ENCODE measurements at places on chromosomes 7 and 10.

- no peak for DNase-seq
These were observed 119.5 kb upstream of the UNC5B start for GRCh38 chr10:71092812-71093401.

DNA sequence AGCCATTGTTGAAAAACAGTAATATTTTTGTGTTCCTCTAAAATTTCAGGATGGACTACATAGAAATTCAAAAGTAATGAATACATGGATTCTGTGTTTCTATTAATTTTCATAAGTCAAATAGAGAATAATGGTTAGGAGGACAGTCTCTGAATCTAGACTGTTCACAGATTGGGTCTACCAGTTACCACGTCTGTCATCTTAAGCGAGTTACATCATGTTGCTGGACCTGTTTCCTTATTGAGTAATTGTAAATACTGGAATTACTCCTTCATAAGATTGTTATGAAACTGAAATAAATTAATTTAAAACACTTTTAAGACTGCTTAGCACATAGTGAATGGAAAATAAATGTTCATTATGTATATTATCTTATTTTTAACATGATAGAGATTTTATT is 172.3 kb downstream of the KCND2 start:
- no peak for DNase-seq

DNA sequence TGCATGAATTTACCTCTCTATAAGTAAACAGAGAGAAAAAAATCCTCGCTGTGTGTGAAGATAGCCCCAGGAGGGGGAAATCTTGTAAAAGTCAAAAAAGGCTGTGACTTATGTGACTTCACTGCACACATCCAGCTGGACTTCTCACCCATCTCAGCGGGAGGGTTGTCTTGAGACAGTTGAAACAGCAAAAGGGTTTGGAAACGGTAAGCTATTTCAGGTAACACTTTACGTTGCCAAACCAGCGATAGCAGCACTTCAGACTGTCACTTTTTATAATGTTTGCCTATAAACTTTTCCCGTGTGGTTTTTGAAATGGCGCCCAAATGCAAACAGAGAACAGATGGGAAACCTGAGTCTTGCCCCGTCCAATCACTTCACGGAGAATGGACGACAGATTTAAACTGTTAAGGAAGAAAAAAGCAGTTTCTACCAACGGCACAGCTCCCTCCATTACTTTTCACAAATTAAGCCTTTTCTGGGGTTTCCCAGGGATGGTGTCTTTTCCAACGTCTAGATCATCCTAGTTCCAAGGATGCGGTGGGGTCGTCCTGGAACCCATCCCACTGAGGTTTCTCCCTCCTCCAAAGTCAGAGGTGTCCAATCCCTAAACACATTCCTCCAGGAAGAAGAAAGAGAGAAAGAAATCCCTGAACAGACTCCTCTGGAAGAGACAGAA is 25.2 kb downstream of the FGFR2 start:
- DNase-seq, result no peak

- DNase-seq, result no peak
These were observed 32.7 kb downstream of the R3HCC1L start for GRCh38 chr10:98167191-98167590.

DNA sequence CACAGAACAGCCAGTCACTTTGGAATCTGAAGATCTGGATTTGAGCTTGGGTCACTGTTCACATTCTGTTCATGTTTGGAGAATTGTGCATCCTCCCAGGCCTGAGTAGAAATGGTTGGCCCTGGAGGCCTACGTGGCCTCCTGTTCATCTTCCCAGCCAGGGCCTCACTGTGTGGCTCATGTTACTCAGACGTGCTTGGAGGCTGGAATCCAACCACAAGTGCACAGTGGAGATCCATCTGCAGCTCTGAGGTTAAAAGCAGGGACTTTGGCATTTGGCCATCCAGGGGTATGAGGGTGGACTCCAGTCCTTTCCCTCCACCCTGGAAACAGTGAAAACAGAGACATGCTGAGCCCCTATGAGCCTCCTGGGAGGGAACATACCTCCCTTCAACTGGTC is 709.0 kb upstream of the IGFBP3 start:
- DNase-seq, result no peak

DNA sequence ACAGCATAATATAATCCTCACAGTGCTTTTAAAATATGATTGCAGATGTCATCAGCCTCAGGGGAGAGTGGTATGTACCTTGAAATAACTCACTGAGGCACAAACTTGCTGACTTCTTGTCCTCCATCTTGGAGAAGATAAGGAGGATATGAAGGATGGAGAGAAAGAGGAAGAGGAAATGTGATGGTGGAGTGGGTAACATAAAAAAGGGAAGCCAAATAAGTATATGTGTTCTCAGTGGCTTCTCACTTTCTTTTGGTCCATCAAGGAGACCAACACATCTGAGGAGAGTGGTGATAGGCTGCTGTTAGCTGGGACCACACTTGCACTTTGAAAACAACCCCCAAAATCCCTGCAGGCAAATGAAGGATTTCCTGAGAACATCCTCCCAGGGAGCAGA is 21.6 kb upstream of the ZNF37A start:
- no peak for DNase-seq

- DNase-seq, result no peak
These were observed 130.5 kb downstream of the CUX1 start for GRCh38 chr7:101947899-101948298.

- DNase-seq, result no peak
These were observed 224.8 kb downstream of the DNAJB9 start for GRCh38 chr7:108794466-108794865.

DNA sequence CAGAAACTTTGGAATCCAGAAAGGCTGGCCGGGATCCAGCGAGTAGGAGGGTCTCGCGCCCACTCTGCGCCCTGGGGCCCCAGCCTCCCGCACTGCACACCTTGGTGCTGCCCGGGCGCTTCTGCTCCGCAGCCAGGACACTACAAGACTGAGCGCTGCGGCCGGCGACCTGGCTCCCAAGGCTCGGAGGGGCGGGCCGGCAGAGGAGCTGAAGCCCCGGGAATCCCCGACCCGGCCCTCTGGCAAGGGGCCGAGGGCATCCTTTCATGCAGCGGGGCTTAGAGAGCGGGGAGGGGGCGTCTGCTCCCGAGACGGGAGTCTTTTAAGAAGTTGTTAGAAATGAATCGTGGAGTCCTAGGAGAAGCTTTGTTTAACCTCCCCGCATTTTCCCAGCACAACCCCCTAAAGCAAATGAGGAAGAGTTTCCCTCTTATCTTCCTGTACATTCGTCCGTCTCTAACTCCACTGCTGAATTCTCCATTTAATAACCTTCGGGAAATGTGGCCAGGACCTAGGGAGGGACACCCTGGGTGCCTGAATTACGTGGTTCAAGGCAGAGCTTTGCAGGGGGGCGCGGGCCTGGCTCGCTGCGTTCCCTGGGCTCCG is 1.1 kb downstream of the VWC2 start:
- no peak for DNase-seq

GRCh38 chr10:59904426-59905065 is 1.8 kb downstream of the CCDC6 start:
- no peak for DNase-seq

DNA sequence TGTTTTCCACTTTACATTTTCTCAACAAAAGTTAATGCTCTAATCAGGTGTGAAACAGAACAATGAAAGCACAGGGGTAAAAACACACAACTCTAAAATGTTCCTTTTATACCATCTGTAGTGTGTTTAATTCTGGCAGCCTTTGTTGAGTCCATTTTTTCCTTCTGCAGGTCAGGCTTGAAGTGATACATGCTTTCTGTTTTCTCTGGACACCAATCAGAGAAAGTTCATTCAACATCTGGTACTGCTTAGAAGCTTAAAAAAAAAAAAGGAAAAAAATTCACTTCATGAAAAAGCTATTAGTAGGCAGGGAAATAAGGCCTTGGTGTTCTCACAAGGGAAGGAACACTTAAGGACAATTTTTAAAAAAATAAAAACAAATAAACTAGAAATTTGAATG is 231.3 kb upstream of the RHOBTB1 start:
- no peak for DNase-seq

GRCh38 chr10:66981361-66982052 is 55.7 kb downstream of the LRRTM3 start:
- DNase-seq, result no peak

GRCh38 chr7:6274743-6275142 is 2.3 kb upstream of the CYTH3 start:
- no peak for DNase-seq

DNA sequence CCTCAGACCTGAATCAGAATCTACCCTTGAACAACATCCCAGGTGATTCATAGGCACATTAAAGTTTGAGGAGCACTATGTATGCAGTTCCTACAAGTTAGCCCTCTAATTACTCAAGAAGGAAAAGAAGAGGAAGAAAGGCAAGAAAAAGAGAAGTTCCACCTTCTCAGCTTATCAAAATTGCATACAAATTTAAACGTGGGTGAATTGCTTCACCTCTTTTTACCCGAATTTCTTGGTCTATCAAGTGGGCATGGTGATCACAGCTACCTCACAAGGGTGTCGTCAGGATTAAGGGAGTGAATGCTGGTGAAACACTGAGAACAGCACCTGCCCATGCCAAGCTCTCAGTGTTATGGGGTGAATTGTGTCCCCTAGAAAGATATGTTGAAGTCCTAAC is 43.8 kb upstream of the PAPSS2 start:
- no peak for DNase-seq

GRCh38 chr10:126628746-126629145 is 41.7 kb downstream of the C10orf90 start:
- DNase-seq, result no peak

GRCh38 chr10:103277713-103278536 is 987 bp downstream of the INA start:
- no peak for DNase-seq

GRCh38 chr10:6581778-6582228 is 1.7 kb upstream of the PRKCQ start:
- no peak for DNase-seq

DNA sequence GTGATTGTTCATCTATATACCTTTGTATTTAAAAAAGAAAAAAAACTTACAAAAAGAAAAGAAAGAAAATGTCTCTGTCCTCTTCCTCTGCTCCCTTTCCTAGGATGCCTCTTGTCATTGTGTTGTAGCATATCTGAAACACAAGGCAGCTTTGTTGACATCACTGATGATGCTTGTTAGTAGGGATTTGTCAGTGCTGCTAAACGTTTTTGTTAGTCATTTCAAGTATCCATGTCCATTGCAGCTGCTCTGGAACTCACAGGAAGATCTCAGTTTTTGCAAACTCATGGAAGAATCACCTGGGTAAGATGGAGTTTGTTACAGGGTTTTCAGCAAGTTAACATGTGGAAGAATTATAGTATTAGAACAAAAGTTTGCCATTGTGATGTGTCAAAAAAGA is 123.6 kb downstream of the CCSER2 start:
- DNase-seq, result no peak

- DNase-seq, result no peak
These were observed 600.2 kb downstream of the SORCS3 start for GRCh38 chr10:105241254-105241653.

DNA sequence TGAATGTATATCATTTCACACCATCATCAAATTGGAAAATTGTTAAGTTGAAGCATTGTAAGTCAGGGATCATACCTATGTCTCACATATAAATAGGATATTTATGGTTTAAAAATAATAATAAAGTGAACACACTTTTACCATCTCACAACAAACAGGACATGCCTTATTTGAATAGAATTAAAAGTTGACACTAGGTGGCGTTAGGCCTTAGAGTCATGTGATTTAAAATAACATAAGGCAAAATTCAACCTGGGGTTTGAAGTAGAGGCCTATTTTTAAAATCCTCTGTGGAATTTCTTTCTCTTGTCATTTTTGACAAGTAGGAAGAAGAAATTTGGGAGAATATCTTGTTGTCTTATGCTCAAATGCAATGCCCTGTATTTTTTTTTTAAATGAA is 184.7 kb upstream of the PCDH15 start:
- no peak for DNase-seq

- DNase-seq, result no peak
These were observed 132.7 kb downstream of the TAX1BP1 start for GRCh38 chr7:27872356-27873275.

DNA sequence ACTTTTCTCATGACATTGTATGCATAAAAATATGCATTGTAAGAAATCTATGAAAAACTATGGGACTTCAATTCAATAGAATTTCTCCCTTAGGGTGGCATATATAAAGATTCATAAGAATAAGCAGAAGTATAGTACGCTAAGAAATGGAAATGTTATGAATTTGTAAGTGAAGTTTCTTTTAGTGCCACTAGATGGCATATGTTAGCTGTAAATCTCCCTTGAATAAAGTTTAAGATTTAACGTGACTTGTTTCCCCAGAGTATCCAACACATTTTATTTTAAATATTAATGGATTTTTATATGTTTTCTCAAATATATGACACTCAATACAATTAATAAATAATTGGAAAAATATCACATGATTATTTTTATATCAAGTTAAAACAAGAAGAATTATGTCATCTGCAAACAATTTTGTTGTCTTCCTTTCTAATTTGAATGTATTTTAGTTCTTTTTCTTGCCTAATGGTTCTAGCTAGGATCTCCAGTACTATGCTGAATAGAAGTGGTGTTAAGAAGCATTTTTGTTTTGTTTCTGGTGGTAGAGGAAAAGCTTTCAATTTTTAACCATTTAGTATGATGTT is 287.2 kb downstream of the HGF start:
- no peak for DNase-seq

DNA sequence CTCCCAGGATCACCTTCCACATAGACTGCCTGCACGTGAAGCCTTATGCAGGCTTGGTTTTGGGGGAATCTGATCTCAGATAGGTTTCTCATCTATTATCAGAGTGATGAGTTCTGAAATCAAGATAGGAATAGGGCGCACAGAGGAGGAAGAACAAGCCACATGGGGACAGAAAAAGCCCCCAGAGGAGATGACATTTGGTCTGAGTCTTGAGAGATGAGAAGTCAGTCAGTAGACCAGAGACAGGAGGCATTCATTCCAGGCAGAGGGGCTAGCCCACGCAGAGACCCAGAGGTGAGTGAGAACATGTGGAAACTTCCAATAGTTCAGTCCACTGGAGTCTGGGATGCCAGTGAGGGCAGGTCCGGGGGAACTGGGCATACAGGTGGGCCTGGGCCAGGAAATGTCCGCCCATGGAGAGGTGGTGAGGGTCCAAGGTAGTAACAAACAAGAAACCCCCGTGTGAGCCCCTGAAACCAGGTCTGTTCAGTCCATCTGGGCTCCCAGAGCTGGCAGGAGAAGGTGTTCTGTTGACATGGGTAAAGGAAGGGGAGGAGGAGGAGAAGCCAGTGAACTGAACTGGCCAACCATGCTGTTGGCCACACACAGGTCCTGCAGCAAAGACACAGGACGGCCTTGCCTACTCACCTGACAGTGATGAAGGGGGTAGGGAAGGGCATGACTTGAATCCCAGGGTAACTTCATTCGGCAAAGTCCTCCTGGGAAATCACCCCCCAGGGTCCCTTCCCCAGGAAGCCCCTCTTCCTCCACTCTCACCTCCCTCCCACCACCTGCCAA is 69.3 kb upstream of the SMNDC1 start:
- no peak for DNase-seq

Data from CD4-positive, alpha-beta T cell treated with Interleukin-6 for 4 hours (primary cell).